ENCODE measurements at places on chromosomes 13 and 19. TPM values are rescaled to one million over a fixed set of nuclear protein-coding genes. Genes with fewer than 3 reads are reported as not detected.

RASIP1 gene
- total RNA-seq, result 15.0 TPM

HCN2 gene
- total RNA-seq, result 0.21 TPM

IGSF23 gene
- not detected for total RNA-seq

GFY gene
- not detected for total RNA-seq

PCDH20 gene
- total RNA-seq, result 1.0 TPM

BEST2 gene
- total RNA-seq, result 100 TPM

DNA sequence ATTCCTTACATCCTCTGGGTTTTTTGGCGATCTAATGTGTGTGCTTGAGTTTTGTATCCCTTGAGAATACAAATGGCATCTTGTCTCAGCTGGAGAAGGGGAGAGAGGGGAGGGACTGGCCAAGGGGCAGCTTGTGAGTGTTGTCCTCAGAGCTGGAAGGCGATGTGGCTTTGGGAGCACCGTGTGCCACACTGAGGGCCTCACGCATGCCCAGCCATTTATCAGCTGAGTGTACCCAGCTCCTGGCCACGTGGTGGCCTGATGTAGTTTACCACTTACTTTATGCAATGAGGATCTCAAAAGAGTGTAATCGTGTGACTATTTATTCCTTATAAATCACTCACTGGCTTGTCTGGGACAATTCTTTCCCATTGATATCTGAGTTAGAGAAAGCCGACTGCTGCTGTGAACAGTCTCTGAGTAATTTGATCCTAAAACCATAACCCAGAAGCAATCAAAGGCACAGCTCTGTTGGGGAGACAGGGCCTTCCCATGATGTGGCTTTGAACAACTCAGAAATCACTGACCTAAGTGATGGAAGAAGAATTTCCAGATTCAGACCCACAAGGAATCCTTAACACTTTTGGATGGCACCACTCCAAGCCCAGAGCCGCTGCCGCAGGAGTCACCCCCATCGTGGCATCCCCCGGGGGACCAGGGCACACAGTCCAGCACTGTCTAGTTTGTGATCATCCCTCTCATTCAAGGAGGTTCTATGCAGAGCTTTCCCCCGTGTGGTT lies 53.9 kb upstream of the MTIF3 start:
- DNase-seq, result no peak

DNA sequence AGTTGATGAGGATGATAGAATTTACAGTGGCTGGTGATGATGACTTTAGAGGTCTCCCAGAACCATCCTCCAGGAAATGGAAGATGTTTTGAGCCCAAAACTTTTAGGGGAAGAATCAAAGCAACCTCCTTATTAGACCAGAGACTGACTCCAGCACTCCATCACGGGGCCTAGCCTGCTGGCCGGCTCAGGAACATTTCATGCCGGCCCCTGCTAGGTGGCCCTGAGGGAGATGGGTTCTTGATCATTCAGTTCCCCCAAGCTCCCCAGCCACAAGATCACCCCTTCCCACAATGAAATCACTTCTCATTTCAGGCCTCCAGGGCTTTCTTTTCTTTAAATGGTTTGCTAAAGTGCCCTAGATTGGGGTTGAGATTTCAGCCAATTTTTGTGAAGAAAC lies 79.7 kb upstream of the SIAH3 start:
- no peak for DNase-seq

GRCh38 chr19:41753936-41754529 lies 1.3 kb upstream of the CEACAM6 start:
- DNase-seq, result peak; percentile 30

GRCh38 chr19:8336660-8337059 lies 6.4 kb downstream of the KANK3 start:
- no peak for DNase-seq

- no peak for DNase-seq
Observed at GRCh38 chr13:96728463-96728862, 265.8 kb downstream of the OXGR1 start.

GRCh38 chr13:90116121-90116520 lies 1231.4 kb upstream of the MIR17HG start:
- no peak for DNase-seq

DNA sequence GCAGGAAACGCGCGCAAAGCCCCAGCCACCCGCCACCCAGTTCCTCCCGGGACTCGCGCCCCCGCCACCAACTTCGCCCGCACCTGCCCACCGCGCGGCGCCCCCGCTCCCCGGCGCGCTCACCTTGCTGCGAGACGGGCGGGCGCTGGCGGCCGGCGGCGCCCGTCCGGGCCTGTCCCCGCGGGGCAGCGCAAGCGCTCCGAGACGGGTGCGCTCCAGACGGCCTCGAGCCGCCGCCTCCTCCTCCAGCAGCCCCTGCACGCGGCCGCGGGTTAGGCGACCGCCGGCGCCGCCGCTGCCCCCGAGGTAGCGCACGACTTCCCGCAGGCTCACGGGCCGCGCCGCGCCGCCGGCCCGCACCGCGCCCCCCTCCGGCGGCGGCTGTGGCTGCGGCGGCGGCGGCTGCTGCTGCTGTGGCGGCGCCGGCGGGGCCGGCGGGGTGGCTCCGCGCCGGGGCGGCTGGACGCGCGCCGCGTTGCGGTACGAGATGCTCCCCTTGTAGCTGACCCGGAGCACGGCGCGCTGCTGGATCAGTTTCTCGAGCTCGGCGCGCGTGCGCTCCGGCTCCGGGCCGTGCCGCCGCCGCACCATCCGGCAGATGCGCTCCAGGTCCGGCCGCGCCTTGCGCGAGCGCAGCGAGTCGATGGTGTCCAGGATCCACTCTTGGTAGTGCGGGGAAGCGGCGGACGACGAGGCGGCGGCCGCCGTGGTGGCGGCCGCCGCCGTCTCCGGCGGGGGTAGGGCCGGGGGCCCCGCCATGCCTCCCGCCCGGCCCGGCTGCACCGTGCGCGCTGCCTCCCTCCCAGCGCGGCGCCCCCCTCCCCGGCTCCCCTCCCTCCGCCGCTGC lies 666 bp downstream of the SAMD1 start:
- DNase-seq, result no peak

- peak; percentile 79 for DNase-seq
Observed at GRCh38 chr13:51581148-51581820, 3.0 kb upstream of the WDFY2 start.

- DNase-seq, result no peak
Observed at GRCh38 chr13:30819136-30819888, 84.0 kb downstream of the ALOX5AP start.

- DNase-seq, result no peak
Observed at GRCh38 chr13:104757712-104758111, 1691.5 kb upstream of the SLC10A2 start.

Measured in lower leg skin (tissue), 4 donors.